ENCODE measurements at places on chromosomes 13 and 19. TPM values are rescaled to one million over a fixed set of nuclear protein-coding genes. Genes with fewer than 3 reads are reported as not detected.
A peak's percentile ranks its signal among the peaks of the same experiment; 100 is the strongest.

Gene ATXN8OS
- not detected for polyA plus RNA-seq

Gene CASP14
- polyA plus RNA-seq = 0.15 TPM

- DNase-seq = no peak
Measured at GRCh38 chr19:14127929-14128509, 8.4 kb downstream of the ASF1B start.

GRCh38 chr19:10424011-10424637, 3.8 kb downstream of the PDE4A start:
- peak; percentile 74 for DNase-seq

- DNase-seq = peak; percentile 18
Measured at GRCh38 chr19:30224689-30225606, 147.2 kb upstream of the ZNF536 start.

DNA sequence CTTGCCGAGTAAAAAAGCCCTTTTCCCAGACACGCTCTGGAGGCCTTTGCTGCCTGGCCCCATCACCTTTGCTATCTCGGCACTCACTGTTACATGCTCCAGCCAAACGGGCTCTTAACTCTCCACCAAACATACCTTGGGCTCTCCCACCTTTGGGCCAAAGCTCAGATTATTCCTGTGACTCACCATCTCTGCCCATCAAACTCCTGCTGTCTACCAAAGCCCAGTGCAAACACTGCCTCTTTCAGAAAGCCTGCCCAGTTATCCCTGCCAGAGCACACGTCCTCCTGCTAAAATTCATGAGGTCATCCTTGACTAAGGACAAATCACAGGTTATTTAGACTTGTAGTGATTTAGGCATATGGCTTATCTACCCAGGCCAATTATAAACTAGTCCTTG, 48.1 kb upstream of the SERPINE3 start:
- DNase-seq = no peak

- DNase-seq = peak; percentile 35
Measured at GRCh38 chr13:112103961-112104880, 37.3 kb downstream of the SOX1 start.

GRCh38 chr13:40422588-40423235, 243.7 kb downstream of the FOXO1 start:
- DNase-seq = no peak

DNA sequence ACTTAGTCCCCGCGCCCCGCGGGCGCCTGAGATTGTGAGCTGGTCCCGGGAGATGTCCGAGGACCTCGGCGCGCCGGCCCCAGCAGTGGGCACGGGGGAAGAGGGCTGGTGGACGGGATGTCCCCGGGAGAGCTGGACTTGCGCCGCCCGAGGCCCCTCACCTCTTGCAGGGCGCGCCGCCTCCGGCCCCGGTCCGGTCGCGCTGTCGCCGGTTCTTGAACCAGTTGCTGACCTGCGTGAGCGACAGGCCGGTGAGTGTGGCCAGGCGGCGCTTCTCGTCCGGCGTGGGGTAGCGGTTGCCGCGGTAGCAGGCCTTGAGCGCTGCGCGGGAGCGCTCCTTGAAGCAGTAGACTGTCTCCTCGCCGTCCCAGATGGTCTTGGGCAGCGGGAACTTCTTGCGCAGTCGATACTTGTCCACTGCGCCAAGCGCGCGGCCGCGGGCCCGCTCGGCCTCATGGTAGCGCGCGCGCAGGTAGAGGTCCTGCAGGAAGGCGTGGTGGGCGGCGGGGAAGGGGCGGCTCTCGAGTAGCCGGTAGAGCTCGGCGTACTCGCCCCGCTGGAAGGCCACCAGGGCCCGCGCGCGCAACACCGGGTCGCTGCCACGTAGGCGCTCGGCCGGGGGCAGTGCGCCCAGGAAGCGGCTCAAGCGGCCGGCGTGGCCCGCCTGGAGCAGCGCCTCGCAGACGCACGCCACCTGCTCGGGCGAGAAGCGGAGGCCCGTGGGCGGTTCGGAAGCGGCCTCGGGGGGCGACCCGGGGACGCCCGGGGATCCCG, 984 bp downstream of the SIX5 start:
- peak; percentile 78 for DNase-seq
